ENCODE measurements at places on chromosomes 2 and 18. TPM values are rescaled to one million over a fixed set of nuclear protein-coding genes. Genes with fewer than 3 reads are reported as not detected.
A peak's percentile ranks its signal among the peaks of the same experiment; 100 is the strongest.

DNA sequence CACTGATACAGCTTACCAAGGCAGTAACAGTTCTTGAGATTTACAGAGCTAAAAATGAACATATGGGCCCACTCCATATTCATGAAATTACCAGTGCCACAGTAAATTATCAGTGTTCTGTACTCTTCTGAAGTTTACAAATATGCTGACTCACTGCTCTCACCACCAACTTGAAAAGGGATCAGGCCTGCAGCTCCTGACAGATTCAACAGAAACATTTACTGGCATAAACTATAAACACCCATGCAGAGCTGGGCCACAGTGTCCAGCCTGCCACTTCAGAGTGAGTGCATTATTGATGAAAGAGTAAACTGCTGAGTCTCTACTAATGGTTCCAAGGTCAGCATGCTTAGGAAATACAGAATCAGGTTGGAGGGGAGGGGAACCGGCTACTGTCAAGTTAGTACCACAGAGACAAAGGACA, 83.1 kb downstream of the FARSB start:
- no peak for DNase-seq
- peak overlapping the region; percentile 37 for H3K27ac ChIP-seq
- H3K36me3 ChIP-seq = no peaks in the 10 kb centered on the region
- no peaks in the 10 kb centered on the region for H3K4me1 ChIP-seq
- H3K4me3 ChIP-seq = no peak overlapping the region

DNA sequence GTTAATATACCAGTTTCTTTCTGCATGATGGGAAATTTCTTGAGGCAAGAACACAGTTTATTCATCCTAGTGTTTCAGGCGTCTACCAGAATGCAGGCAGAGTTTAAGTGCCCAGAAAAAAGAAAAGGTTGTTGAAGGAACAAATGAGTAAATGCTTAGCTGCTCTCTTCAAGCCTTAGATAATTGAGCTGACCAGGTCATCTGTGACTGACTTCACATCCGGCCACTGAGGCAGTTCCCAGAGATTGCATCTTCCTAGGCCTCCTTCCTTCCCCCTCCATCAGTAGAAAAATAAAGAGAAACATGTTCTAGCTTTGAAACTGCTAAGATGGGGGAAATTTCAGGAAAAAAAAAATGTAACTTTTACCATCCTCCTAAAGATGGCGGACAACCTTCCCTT, 9.4 kb upstream of the TMEM163 start:
- no peaks in the 10 kb centered on the region for H3K27me3 ChIP-seq
- no peaks in the 10 kb centered on the region for H3K36me3 ChIP-seq
- no peaks in the 10 kb centered on the region for H3K4me1 ChIP-seq

DNA sequence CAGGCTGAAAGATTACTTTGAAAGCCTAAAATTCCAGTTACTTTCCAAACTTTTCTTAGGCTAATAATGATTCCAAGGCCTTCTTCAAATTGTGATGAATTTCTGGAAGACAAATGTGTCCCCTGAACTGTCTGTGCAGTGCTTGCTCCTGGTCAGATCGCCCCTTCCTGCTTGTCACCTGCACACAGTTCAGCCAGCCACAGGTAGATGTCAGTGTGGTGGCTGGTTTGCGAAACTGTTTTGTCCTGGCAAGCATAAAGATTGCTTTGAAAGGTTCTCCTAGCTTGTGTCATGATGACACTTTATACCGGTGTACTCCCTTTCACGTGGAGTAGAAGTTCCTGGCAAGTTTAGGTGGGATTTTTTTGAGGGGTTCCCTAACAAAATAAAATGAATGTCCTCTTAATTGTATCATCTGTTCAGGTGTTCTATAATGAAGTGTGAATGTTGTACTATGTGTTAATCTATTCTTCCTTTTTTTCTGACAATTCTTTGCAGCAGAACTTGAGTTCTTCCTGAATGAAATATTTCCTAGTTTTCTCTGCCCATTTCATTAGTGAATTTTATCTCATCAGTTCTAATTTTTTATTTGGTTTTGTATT, 298.8 kb downstream of the ZNF407 start:
- H3K36me3 ChIP-seq = no peaks in the 10 kb centered on the region
- H3K27ac ChIP-seq = no peak overlapping the region
- peak; percentile 37 for DNase-seq
- no peak overlapping the region for H3K4me3 ChIP-seq

DNA sequence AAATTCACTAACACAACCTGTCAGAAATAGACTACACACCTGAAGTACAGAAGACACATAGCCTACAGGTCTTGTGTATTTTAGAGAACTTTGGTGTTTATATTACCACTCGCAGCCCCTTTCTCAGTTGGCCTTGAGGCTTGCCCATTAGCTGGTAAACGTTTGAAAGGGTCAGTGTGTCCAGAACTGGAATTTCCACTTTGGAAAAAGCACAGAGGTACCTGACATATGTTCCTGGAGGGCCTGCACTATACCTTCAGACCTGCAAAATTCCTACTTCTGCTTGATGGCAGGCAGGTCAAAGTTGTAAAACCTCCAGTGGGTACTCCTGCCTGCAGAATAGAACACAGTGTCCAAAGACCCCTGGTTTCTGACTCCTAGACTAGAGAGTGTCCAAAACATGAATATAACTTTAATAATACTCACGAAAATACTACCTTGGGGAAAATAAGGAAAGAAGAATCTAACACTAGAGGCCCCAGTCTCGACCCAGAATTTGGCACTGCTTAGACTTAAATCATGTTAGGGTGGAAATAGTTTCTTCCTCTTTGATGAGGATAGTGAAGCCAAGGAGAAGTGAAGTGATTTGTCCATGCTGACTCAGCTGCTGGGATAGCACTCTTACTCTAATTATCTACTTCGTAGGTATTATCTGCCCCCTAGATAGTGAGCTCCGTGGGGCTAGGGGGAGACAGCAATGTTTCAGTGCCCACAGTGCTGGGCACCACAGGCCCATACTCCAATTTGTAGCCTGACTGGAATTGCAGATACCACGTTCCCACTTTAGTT, 2.8 kb downstream of the KCTD1 start:
- H3K27ac ChIP-seq = no peak overlapping the region
- no peak overlapping the region for H3K4me3 ChIP-seq
- H3K27me3 ChIP-seq = no peaks in the 10 kb centered on the region
- peaks cover 41% of the 10 kb centered on the region for H3K4me1 ChIP-seq
- H3K36me3 ChIP-seq = no peaks in the 10 kb centered on the region
- DNase-seq = no peak

GRCh38 chr2:51145761-51146160, 113.8 kb upstream of the NRXN1 start:
- no peak for DNase-seq
- no peak overlapping the region for H3K4me3 ChIP-seq
- no peaks in the 10 kb centered on the region for H3K36me3 ChIP-seq

- no peak overlapping the region for H3K4me3 ChIP-seq
- H3K27ac ChIP-seq = no peak overlapping the region
- H3K4me1 ChIP-seq = no peaks in the 10 kb centered on the region
Observed at GRCh38 chr18:34207344-34207851, 17.3 kb downstream of the NOL4 start.

DNA sequence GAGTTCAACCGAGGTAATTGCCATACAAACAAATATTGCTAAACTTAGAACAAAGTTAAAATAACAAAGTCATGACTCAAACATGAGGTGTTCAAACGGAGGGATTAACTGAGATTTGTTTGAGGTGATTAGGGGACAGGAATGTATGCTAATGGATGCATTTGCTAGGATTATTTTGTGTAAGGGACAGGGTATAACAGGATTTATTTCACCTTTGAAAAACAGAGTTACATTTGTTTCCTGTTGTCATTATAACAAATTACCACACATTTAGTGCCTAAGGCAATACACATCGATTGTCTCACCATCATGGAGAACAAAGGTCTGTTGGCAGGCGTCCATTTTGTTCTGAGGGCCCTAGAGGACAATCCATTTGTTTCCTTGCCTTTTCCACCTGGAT, 304.3 kb upstream of the CNTNAP5 start:
- H3K27ac ChIP-seq = no peak overlapping the region
- no peak for DNase-seq
- H3K4me3 ChIP-seq = no peak overlapping the region

DNA sequence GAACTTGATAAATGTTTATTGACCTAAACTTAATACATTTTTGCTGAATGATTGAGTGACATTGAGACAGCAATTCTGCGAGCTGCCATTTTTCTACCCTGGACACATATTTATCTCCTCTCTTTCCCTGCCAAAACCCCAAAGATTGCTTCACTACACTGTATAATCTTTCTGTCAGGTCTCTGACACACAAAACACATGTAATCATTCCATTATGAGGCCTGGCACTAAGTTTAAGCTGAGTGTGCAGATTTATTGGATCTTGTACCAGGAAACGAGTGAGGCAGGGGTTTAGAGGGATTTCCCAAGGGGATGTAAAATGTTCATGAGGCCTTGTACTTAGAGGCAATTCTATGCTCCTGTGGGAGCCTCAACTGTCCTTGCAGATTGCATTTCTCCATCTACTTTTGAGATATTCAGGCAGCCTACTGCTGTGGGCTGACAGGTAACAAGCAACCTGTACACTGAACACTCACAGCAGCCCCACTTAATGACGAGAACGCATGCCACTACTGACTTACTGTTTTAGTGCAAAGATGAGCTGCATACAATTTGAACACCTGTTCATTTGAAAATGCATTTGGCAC, 13.7 kb upstream of the OSR1 start:
- no peak overlapping the region for H3K27ac ChIP-seq
- DNase-seq = no peak
- no peaks in the 10 kb centered on the region for H3K4me1 ChIP-seq
- no peaks in the 10 kb centered on the region for H3K27me3 ChIP-seq
- H3K36me3 ChIP-seq = no peaks in the 10 kb centered on the region

DNA sequence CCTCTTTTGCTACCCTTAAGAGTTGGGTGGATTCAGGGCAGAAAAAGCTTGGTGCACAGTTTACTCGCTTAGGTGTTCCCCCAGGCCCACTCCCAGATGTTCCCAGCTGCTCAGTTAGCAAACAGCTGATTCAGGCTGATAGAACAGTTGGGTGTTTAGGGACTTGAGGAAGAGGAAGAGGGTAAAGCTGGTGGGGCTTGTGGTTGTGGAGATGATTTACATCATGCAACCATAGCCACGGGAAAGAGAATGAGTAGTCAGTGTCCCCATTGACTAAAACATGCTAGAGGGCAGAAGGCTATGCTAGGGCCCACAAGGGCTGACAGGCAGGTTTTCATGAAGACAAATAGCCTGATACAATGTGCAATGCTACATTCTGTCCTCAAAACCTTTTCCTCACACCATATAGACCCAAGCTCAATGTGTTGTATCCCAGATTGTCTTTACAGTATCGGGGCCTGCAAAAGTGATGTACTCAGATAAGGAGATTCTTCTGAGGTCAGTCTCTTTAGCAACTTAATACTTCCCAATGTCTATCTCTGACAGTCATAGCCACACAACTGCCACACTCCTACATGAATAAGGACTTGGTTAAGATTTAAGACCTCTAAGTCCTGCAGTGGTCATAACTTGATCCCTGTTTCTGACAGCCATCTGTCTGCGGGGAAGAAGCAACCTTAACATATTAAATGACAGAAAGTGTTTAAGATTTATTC, 15.6 kb downstream of the COLEC12 start:
- no peak overlapping the region for H3K27ac ChIP-seq
- no peaks in the 10 kb centered on the region for H3K27me3 ChIP-seq
- DNase-seq = no peak
- H3K4me3 ChIP-seq = no peak overlapping the region

- no peak overlapping the region for H3K4me3 ChIP-seq
- H3K36me3 ChIP-seq = no peaks in the 10 kb centered on the region
- no peaks in the 10 kb centered on the region for H3K4me1 ChIP-seq
Observed at GRCh38 chr2:128447538-128447995, 128.9 kb upstream of the HS6ST1 start.

DNA sequence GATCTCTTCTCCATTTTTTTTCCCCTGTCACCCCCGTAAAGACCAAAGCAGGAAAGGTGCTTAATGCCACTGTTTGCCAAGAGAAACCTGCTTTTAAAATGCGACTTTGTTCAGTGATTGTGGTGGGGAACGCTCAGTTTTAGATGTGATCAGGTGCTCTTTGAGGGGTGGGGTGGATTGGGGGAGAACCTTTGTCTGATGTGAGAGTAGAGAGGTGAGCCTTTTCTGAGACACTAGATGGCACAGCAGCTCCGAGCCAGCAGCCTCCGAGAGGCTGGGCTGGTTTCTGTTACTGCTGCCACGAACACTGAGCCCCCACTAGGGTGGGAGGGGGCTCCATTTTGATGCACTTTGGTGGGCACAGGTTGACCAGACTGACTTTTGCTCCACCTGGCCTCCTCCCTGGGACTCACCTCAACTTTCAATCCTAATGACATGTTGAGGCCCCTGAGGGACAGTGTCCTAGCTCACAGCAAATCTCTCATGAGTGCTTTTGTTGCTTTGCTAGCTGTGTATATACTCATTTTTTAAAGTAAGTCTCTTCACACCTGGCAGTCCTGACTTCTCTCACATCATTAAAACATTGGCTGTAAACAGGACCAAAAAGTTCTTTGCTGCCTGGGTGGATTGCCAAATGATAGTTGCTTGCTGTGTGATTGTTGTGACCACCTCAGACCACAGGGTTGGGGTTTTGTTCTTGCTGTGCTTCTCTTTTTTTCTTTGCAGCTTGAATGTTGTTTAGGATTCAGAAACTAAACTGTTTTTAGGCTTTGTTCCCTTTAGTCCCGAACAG, 98.2 kb upstream of the MAP3K20 start:
- no peak overlapping the region for H3K4me3 ChIP-seq
- H3K36me3 ChIP-seq = no peaks in the 10 kb centered on the region
- H3K27me3 ChIP-seq = no peaks in the 10 kb centered on the region
- H3K27ac ChIP-seq = no peak overlapping the region
- H3K4me1 ChIP-seq = peaks cover 5% of the 10 kb centered on the region
- DNase-seq = no peak

GRCh38 chr18:21389903-21390302, 147.9 kb downstream of the GREB1L start:
- no peak overlapping the region for H3K4me3 ChIP-seq
- H3K27me3 ChIP-seq = no peaks in the 10 kb centered on the region
- no peak overlapping the region for H3K27ac ChIP-seq
- H3K36me3 ChIP-seq = no peaks in the 10 kb centered on the region
- no peak for DNase-seq

DNA sequence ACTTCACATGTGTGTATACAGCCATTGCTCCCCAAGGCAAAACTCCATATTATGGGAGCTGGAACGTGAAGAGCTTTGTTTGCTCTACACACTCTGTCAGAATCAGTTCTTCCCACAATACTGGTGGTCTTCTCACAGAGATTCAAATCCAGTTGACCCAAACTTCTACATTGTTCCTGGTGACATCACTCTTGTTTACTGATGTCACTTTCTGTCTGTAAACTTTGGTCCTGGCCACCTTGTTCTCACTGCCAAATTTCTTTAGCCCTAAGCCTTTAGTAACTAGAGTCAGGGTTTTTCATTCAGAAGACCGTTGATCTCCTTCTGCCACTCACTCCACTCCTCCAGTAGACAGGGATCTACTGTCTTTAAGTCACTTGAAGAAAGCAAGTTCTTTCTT, 386.0 kb upstream of the ZEB2 start:
- no peaks in the 10 kb centered on the region for H3K4me1 ChIP-seq
- H3K4me3 ChIP-seq = no peak overlapping the region
- H3K27ac ChIP-seq = no peak overlapping the region
- no peaks in the 10 kb centered on the region for H3K36me3 ChIP-seq

The BOLL gene
- not detected for total RNA-seq

The TP53I3 gene
- total RNA-seq = 9.6 TPM

The RNMT gene
- 20.0 TPM for total RNA-seq

The SCYGR4 gene
- not detected for total RNA-seq
